ENCODE measurements at places on chromosomes 1 and 21.

DNA sequence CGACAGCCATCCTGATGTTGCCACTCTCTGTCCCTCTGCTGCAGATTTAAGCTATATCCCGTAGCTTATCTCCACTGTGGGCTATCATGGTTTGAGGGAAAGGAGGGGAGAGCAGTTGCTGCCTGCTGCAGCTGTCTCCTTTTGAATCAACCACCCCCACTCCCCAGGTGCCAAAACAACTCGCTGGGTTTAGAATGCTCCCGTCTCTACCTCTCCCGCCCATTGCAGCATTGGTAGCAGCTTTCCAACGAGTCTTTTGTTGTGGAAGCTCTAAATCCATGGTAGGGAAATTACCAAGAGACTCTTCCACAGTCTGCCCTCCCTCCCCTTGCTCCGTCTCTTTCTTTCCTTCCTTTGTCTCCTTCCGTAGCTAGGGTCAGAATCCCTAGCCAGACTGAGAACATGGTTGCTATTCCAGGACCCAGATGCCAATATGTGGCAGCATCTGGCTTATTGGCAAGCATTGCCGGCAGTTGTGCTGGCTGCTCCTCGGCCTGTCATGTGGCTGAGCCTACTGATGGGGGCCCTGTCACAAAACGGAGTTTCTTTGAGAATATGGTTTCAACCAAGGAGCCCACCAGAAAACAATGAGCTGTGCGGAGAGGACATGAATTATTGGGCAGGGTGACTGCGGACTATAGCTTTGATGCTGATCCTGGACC is 230.7 kb downstream of the RPS6KC1 start:
- no peak for DNase-seq

DNA sequence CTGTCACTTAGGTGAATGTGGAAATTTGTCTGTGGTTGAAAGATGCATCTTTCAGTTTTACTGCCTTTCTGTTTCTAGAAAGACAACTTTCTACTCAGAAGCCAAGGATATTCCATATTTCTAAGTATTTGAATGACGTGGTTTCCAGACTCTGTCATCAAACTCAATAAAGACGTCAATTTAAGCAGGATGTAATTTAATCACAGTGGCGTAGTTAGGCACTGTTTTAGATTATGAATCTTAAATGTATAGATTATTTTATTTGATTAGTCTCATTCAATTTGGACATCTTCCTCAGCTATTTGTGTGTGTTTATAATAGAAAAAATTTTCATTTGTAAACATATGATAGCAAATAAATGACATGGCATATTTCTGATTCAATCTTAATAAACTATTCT is 298.9 kb downstream of the RYR2 start:
- no peak for DNase-seq

GRCh38 chr1:244100704-244101453 is 49.8 kb downstream of the ZBTB18 start:
- no peak for DNase-seq

- peak; percentile 43 for DNase-seq
Measured at GRCh38 chr1:54965624-54966340, 14.6 kb upstream of the TMEM61 start.

GRCh38 chr1:67307251-67308060 is at the start of gene IL12RB2:
Gene IL12RB2, plus strand, starts transcription at chr1:67307873. Its CDS starts 12,496 bp downstream, at chr1:67320369.
- DNase-seq, result no peak

DNA sequence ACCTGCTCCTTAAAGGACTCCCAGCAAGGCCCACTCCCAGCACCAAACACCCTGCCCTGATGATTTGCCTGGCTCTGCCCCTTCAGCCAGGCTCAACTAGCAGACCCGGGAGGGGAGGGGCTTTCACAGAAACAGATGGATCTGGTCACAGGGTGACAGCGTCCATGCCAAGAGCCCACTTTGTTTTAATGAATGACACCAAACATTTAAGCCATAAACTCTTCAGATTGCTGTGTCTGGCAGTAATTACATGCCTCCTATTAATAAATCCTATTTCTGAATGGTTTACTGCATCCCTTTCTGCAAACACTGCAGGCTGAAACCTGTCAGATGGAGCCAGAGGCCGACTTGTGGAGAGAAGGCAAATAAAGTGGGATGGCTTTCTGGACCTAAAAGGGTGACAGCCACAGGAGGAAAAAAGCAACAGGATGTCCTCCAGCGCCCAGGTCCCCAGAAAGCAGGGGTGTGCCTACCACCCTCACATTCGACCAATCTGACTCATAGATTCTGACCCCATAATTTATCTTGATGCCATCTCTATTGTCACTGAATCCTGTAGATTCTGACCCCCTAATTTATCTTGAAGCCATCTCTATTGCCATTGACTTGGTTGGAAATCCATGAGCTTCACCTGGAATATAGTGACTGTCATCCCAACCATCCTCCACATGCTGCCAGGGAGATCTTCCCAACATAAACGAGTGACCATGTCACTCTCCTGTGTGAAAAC is 200.9 kb downstream of the PLPP3 start:
- DNase-seq, result no peak

DNA sequence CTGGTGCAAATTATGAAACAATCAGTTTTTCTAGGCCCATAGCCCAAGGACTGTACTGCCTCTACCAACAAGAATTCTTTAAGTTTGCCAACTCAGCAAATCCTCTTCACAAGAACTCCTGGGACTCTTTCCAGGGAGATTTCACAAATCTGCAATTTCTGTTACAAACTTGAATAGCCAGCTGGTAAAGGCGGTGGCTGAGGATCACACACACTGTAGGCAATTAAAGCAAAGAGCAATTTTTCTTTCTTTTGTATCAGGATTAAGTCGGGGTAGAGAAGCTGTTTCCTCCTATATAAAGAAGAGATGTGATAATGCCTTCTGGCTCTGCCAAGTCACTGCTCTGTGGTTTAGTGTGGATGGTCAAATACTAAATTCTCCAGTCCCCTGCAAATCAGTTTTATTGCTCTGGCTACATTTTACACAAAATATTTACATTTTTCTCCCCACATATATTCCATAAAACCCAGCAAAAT is 1.7 kb downstream of the ALDH9A1 start:
- no peak for DNase-seq

- peak; percentile 87 for DNase-seq
Measured at GRCh38 chr21:46001821-46002681, 20.5 kb downstream of the COL6A1 start.

GRCh38 chr1:234545517-234546386 is 64.2 kb downstream of the IRF2BP2 start:
- DNase-seq, result no peak

DNA sequence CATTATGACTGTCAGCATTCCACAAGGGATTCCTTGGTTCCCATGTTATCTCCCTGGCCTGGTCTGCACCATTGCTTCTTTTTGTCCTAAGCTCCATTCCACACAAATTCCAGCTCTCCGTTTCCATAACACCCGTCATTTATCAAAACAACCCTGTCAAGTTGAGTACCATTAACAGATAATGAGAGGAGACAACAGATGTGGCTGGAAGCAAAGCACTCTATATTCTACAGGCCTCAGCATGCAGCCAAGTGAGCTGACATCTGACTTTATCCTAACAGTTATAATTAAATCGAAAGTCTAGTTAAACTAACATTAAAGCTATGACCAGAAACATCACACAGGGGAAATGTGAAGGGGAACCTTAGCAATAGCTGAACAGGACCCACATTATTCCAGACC is 110.4 kb downstream of the RERE start:
- no peak for DNase-seq

DNA sequence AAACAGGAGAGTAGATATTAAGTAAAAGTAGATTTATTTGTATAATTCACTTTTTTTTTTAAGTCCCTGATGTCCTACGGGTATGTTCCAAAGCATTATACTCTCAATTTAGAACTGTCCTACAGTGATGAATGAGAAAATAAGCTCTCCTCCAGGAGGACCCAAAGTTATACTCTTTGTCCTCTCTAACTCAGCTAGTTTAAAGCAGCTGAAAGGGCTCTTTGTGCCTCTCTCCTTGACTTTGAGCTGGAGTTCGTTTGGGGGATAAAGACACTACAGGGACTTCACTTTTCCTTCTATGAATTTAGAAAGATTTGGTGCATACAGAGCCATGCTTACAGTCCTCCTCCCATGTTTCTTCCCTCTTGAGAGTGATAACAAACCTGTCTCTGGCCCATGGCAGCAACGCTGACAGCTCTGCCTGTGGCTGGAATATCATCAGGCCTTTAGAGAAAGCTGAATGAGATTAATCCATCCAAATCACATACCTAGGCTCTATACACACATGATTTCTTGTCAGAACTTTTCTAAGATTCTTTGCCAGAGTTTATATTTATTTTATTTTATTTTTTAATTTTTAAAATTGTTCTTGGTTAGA is 134.3 kb downstream of the PIK3R3 start:
- no peak for DNase-seq

DNA sequence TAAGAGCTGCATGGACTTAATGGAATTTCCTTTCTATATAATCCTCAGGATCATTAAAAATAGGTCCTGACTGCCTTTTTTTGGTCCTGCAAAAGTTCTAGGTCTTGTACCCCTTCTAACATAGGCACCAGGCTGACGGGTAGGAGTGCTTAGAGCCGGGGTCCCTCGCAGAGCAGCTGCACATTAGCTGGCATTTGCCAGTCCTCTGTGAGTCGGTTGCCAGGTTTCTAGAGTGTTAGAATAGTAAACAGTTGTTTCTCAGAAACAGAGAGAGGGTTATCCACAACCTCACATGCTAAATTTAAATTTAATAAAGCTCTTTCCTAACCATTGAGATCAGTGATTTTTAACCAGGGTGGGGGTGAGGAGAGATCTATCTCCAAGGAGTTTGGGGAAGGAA is 35.4 kb upstream of the HEATR1 start:
- no peak for DNase-seq

DNA sequence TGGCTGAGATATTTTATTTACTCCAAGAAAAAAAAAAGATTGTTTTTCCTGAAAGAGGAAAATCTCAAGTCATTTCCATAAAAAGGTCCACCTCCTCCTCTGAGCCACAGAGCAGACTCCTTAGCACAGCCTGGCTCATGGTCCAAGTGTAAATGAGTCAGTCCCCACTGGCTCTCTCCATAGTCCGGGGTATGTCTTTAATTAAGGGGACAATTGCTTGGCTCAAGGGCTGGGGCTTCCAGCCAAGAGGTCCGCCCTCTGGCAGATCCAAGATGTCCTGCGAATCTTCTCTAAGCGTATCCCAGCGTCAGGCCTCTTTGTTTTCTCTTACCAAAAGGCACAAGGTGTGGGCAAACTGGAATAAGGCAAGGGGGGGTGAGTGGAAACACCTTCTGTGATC is 33.3 kb downstream of the FOXD2 start:
- no peak for DNase-seq

DNA sequence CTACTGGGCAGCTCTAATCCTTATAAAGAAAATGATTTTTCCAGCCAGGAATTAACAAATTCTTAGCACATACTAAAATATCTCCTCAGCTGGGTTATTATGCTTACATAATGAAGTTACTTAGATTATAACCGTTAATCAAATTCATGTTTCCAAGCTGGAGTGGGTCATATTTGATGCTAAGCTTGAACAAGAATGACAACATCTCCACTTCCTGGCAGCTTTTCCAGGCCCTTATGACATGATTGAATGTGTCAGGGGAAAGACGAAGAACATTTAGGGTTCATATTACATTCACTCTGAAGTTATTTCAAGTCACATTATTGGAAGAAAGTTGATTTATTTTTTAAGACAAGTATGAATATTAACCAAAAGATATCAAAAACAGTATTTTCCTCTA is 333.7 kb downstream of the PCP4 start:
- DNase-seq, result no peak

GRCh38 chr1:202540014-202540413 is 170.2 kb downstream of the SYT2 start:
- no peak for DNase-seq

DNA sequence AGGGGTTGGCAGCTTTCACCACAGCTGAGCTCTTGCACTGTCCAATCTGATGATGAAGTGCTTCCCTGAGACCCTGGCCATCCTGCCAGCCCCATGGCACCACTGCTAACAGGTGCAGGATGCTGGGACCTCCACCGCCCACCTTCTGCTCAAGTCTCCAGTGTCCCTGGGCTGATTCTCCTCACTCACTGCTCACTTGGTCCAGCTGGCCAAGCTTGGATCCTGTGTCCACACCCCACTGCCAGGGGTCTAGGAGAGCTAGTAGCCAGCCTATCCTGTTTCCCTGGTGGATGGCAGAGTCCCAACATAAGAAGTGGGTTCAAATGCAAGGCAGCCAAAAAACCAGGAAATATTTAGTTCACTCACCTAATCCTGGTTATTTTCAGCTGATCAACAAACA is 217.2 kb upstream of the IRF2BP2 start:
- DNase-seq, result no peak

DNA sequence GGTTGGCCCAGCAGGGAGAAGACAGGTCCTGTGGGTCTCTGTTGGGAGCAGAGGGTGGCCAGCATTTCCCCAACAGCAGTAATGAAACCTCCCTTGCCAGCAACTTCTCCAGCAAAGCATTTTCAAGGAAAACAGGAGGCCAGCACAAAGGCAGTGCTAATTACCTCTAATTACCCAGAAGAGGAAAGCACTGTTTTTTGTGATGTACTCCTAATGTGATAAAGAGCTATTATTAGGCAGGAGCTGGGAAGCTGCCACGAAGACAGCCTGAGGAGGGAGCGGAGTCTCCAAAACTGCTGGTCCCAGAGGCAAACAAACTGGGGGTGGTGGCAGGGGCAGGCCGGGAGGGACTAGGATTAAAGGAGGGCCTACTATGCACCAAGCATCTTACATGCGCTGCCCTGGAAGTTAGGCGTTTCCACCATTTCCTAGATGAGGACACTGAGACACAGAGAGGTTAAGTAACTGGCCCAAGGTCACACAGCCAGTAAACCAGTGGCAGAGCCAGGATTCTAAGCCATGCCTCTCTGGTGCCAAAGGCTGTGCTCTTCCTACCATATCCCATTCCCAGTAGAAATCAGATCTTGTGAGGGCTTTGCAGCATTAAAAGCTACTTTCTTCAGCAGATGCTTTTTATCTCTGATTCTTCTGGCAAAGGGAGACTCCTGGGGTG is 24.5 kb downstream of the HTR6 start:
- DNase-seq, result no peak

- DNase-seq, result no peak
Measured at GRCh38 chr1:227038401-227038800, 98.3 kb downstream of the COQ8A start.

DNA sequence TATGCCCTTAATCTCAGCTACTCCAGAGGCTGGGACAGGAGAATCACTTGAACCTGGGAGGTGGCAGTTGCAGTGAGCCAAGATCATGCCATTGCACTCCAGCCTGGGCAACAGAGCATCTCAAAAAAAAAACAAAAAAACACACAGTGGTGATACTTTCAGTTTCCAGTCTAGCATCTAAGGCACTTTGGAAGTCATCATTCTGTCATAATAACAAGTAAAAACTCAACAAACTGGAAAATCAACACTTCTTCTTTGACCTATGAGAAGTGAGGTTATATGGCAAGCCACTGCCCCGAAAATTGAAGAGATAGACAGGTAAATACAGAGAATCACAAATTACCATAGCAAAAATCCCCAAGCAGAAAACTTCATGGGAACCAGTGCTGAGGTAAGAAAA is 51.9 kb downstream of the IL12RB2 start:
- no peak for DNase-seq

- no peak for DNase-seq
Measured at GRCh38 chr1:174406421-174406820, 41.3 kb upstream of the GPR52 start.

- DNase-seq, result no peak
Measured at GRCh38 chr1:232786845-232787455, 18.3 kb upstream of the MAP10 start.
